Kidney (tissue), 22 donors: ENCODE measurements at places on chromosomes 6 and 20. TPM values are rescaled to one million over a fixed set of nuclear protein-coding genes. Genes with fewer than 3 reads are reported as not detected.
A peak's percentile ranks its signal among the peaks of the same experiment; 100 is the strongest.

The GNMT gene
- polyA plus RNA-seq, result 1.9 TPM

The BPIFB2 gene
- polyA plus RNA-seq, result not detected

The MOXD1 gene
- polyA plus RNA-seq, result 11.6 TPM

The AHCY gene
- polyA plus RNA-seq, result 144 TPM

The MAP1LC3A gene
- 153 TPM for polyA plus RNA-seq

The PGBD1 gene
- 3.1 TPM for polyA plus RNA-seq

The ULBP3 gene
- 0.71 TPM for polyA plus RNA-seq

The DEF6 gene
- 2.7 TPM for polyA plus RNA-seq

The EZR gene
- 154 TPM for polyA plus RNA-seq

The ABT1 gene
- 11.3 TPM for polyA plus RNA-seq

The EYA4 gene
- polyA plus RNA-seq, result 0.99 TPM

The GPR6 gene
- polyA plus RNA-seq, result not detected

The OPRM1 gene
- not detected for polyA plus RNA-seq

The SLC12A5 gene
- polyA plus RNA-seq, result 2.5 TPM

The DAAM2 gene
- 6.9 TPM for polyA plus RNA-seq

GRCh38 chr6:18501663-18502013 lies 114.5 kb downstream of the RNF144B start:
- H3K4me1 ChIP-seq, result peaks cover 9% of the 10 kb centered on the region
- no peak for DNase-seq
- H3K27me3 ChIP-seq, result no peaks in the 10 kb centered on the region
- no peak overlapping the region for H3K4me3 ChIP-seq
- no peak overlapping the region for H3K27ac ChIP-seq
- H3K36me3 ChIP-seq, result no peaks in the 10 kb centered on the region

- H3K4me3 ChIP-seq, result no peak overlapping the region
- H3K27ac ChIP-seq, result no peak overlapping the region
- H3K4me1 ChIP-seq, result peaks cover 5% of the 10 kb centered on the region
- no peaks in the 10 kb centered on the region for H3K27me3 ChIP-seq
- peaks cover 3% of the 10 kb centered on the region for H3K36me3 ChIP-seq
Observed at GRCh38 chr6:75234126-75234865, 9.3 kb downstream of the COX7A2 start.

GRCh38 chr6:105170059-105170458 lies 9.8 kb downstream of the POPDC3 start:
- H3K36me3 ChIP-seq, result no peaks in the 10 kb centered on the region
- H3K4me3 ChIP-seq, result no peak overlapping the region
- no peak for DNase-seq

DNA sequence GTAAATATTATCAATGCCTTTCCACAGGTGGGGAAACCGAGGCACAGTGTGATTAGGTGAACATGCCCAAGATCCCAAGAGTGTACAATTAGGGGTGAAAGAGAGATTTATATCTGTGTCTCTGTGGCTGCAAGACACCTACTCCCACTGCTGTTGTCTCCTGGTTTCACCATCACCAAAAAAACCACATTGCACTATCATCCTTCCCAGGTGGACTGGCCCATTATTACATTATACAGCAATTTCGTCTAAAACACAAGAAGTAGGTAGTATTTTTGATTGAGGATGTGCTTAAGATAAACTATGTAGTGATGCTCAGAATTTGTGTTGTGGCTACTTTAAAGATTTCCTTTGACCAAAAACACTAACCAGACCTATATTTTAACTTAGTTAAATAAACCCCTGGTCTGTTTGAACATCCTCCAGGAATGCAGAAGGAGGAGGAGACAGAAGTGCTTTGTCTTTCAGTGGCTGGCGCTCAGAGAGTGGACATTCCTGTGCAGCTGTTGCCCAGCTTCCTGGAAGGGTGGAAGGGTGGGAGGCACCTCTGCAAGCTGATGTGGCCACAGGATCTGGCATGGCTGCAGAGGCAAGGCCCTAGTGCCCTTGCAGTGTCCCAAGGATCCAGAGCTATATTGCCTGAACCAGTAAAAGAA lies 23.8 kb downstream of the DCBLD1 start:
- H3K27ac ChIP-seq, result no peak overlapping the region
- no peak for DNase-seq
- no peaks in the 10 kb centered on the region for H3K27me3 ChIP-seq
- H3K4me3 ChIP-seq, result no peak overlapping the region

GRCh38 chr6:167892835-167893815 lies 66.4 kb downstream of the AFDN start:
- no peak overlapping the region for H3K4me3 ChIP-seq
- no peak overlapping the region for H3K27ac ChIP-seq
- peaks cover 3% of the 10 kb centered on the region for H3K36me3 ChIP-seq
- H3K27me3 ChIP-seq, result no peaks in the 10 kb centered on the region
- no peak for DNase-seq
- no peaks in the 10 kb centered on the region for H3K4me1 ChIP-seq

- no peaks in the 10 kb centered on the region for H3K4me1 ChIP-seq
- H3K4me3 ChIP-seq, result no peak overlapping the region
- no peak overlapping the region for H3K27ac ChIP-seq
- no peak for DNase-seq
- H3K27me3 ChIP-seq, result no peaks in the 10 kb centered on the region
Observed at GRCh38 chr6:40714576-40715564, 127.7 kb upstream of the LRFN2 start.

- H3K27me3 ChIP-seq, result no peaks in the 10 kb centered on the region
- H3K4me3 ChIP-seq, result no peak overlapping the region
- no peak overlapping the region for H3K27ac ChIP-seq
- H3K36me3 ChIP-seq, result no peaks in the 10 kb centered on the region
Observed at GRCh38 chr6:1817033-1817761, 207.5 kb downstream of the FOXC1 start.

DNA sequence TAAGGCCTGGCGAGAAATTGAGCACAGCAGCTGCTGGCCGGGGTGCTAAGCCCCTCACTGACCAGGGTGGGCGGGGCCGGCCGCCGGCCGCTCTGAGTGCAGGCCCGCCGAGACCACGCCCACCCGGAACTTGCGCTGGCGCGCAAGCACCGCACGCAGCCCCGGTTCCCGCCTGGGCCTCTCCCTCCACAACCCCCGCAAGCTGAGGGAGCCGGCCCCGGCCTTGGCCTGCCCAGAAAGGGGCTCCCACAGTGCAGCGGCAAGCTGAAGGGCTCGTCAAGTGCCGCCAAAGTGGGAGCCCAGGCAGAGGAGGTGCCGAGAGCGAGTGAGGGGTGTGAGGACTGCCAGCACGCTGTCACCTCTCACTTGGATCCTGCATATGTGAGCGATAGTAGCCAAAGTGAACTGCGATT lies 251.2 kb downstream of the GJA1 start:
- DNase-seq, result no peak
- H3K36me3 ChIP-seq, result no peaks in the 10 kb centered on the region
- no peak overlapping the region for H3K4me3 ChIP-seq
- no peaks in the 10 kb centered on the region for H3K4me1 ChIP-seq

- no peak overlapping the region for H3K27ac ChIP-seq
Observed at GRCh38 chr6:133170602-133171001, 70.6 kb upstream of the EYA4 start.

- no peak overlapping the region for H3K27ac ChIP-seq
- no peak for DNase-seq
- no peak overlapping the region for H3K4me3 ChIP-seq
- H3K4me1 ChIP-seq, result no peaks in the 10 kb centered on the region
Observed at GRCh38 chr20:58622671-58623578, 28.2 kb upstream of the STX16 start.

- no peak overlapping the region for H3K4me3 ChIP-seq
- no peaks in the 10 kb centered on the region for H3K36me3 ChIP-seq
- H3K4me1 ChIP-seq, result no peaks in the 10 kb centered on the region
- no peaks in the 10 kb centered on the region for H3K27me3 ChIP-seq
- H3K27ac ChIP-seq, result no peak overlapping the region
Observed at GRCh38 chr6:159433550-159433949, 259.5 kb downstream of the SOD2 start.

GRCh38 chr6:148538261-148539190 lies 195.9 kb downstream of the SASH1 start:
- H3K27me3 ChIP-seq, result no peaks in the 10 kb centered on the region
- peak overlapping the region; percentile 27 for H3K4me3 ChIP-seq
- H3K4me1 ChIP-seq, result peaks cover 13% of the 10 kb centered on the region
- peak; percentile 77 for DNase-seq
- peak overlapping the region; percentile 58 for H3K27ac ChIP-seq
- H3K36me3 ChIP-seq, result peaks cover 35% of the 10 kb centered on the region

GRCh38 chr6:152671171-152671570 lies 26.5 kb upstream of the MYCT1 start:
- H3K27ac ChIP-seq, result no peak overlapping the region
- no peaks in the 10 kb centered on the region for H3K4me1 ChIP-seq
- no peaks in the 10 kb centered on the region for H3K36me3 ChIP-seq
- no peak for DNase-seq

- H3K36me3 ChIP-seq, result no peaks in the 10 kb centered on the region
- no peak overlapping the region for H3K27ac ChIP-seq
- H3K27me3 ChIP-seq, result no peaks in the 10 kb centered on the region
- no peaks in the 10 kb centered on the region for H3K4me1 ChIP-seq
- no peak for DNase-seq
Observed at GRCh38 chr20:63365601-63366389, 4.6 kb upstream of the CHRNA4 start.

DNA sequence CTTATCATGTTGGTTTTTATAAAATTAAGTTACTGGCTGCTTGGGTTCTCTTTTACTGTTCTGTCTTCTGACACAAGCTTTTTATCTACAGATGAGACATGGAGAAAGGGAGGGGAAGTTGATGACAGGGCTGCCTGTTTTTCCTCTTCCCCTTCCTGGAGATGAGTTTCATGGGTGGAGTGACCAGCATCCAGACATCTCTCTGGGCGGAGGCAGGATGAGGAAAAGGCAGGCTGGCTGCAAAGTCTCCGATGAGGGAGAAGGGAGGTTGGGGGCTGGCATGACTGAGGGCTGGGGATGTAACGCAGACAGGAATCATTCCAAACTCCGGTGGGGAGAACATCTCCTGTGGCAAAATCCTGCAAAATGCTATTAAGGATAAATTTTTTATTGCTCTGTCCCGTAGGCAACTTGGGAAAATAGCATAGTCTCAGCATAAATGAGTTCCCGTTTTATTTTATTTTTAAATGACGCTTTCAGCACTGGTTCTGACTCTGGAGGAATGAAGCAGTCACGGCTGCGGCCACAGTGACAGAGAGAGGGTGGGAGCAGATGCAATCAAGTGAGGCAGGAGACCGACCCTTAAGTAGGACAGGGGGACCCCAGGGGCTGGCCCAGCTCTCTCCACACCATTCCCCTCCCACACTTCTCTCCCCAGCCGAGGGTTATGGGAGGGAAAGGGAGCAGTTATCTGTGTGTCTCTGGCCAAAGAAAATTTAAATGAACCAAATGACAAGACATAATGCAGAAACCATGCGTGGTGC lies 108.8 kb upstream of the PMEPA1 start:
- H3K4me1 ChIP-seq, result no peaks in the 10 kb centered on the region
- H3K27me3 ChIP-seq, result no peaks in the 10 kb centered on the region
- H3K36me3 ChIP-seq, result no peaks in the 10 kb centered on the region

- H3K27me3 ChIP-seq, result no peaks in the 10 kb centered on the region
- H3K4me3 ChIP-seq, result no peak overlapping the region
- DNase-seq, result no peak
Observed at GRCh38 chr6:23174781-23175361, 605.5 kb downstream of the HDGFL1 start.

DNA sequence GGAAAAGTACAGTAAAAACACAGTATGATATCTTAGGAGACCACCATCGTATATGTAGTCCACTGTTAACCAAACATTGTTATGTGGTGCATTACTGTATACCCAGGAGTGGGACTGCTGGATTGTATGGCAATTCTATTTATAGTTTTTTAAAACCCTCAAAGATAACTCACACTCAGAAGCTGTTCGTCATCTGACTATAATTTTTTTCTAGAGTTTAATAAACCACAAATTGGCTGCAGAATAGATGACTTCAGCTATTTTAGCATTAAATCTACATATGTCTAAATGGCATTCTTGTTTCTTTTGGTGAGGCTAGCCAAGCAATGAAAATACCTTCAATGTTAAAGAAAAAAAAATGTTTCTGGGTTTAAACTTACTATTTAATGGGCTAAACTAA lies 134.2 kb upstream of the BMP5 start:
- no peaks in the 10 kb centered on the region for H3K4me1 ChIP-seq
- H3K4me3 ChIP-seq, result no peak overlapping the region
- no peaks in the 10 kb centered on the region for H3K27me3 ChIP-seq
- H3K27ac ChIP-seq, result no peak overlapping the region
- no peak for DNase-seq

GRCh38 chr20:22802296-22802695 lies 217.9 kb upstream of the FOXA2 start:
- H3K4me1 ChIP-seq, result no peaks in the 10 kb centered on the region
- H3K27me3 ChIP-seq, result no peaks in the 10 kb centered on the region
- H3K27ac ChIP-seq, result no peak overlapping the region
- H3K4me3 ChIP-seq, result no peak overlapping the region
